Neural progenitor cell (in vitro differentiated cells): ENCODE measurements at places on chromosomes 6 and 20. TPM values are rescaled to one million over a fixed set of nuclear protein-coding genes. Genes with fewer than 3 reads are reported as not detected.

The DEFB121 gene
- total RNA-seq, result not detected in 2 replicates

- DNase-seq, result no peak
- H3K36me3 ChIP-seq, result no peaks in the 10 kb centered on the region
- no peak overlapping the region for H3K27ac ChIP-seq
- no peak overlapping the region for H3K4me3 ChIP-seq
These were observed 122.6 kb upstream of the LOC128125822 start for GRCh38 chr6:63449714-63450113.

DNA sequence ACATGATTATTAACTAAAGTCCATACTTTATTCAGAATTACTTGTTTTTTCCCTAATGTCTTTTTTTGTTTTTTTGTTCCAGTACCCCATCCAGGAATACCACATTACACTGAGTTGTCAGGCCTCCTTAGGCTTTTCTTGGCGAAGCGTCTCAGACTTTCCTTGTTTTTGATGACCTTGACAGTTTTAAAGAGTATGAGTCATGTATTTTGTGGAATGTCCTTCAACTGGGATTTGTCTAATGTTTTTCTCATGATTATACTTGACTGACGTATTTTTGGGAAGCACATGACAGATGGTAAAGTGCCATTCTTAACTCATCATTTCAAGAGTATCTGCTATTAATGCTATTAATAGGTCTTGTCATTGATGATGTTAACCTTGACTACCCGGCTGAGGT, 23.6 kb downstream of the ENPP1 start:
- no peak overlapping the region for H3K27ac ChIP-seq
- H3K4me3 ChIP-seq, result no peak overlapping the region
- H3K36me3 ChIP-seq, result no peaks in the 10 kb centered on the region
- H3K27me3 ChIP-seq, result no peaks in the 10 kb centered on the region
- H3K4me1 ChIP-seq, result no peaks in the 10 kb centered on the region
- DNase-seq, result no peak

GRCh38 chr6:47209632-47210031, 100.1 kb downstream of the TNFRSF21 start:
- DNase-seq, result no peak
- H3K27me3 ChIP-seq, result no peaks in the 10 kb centered on the region
- H3K4me1 ChIP-seq, result no peaks in the 10 kb centered on the region
- H3K27ac ChIP-seq, result no peak overlapping the region

DNA sequence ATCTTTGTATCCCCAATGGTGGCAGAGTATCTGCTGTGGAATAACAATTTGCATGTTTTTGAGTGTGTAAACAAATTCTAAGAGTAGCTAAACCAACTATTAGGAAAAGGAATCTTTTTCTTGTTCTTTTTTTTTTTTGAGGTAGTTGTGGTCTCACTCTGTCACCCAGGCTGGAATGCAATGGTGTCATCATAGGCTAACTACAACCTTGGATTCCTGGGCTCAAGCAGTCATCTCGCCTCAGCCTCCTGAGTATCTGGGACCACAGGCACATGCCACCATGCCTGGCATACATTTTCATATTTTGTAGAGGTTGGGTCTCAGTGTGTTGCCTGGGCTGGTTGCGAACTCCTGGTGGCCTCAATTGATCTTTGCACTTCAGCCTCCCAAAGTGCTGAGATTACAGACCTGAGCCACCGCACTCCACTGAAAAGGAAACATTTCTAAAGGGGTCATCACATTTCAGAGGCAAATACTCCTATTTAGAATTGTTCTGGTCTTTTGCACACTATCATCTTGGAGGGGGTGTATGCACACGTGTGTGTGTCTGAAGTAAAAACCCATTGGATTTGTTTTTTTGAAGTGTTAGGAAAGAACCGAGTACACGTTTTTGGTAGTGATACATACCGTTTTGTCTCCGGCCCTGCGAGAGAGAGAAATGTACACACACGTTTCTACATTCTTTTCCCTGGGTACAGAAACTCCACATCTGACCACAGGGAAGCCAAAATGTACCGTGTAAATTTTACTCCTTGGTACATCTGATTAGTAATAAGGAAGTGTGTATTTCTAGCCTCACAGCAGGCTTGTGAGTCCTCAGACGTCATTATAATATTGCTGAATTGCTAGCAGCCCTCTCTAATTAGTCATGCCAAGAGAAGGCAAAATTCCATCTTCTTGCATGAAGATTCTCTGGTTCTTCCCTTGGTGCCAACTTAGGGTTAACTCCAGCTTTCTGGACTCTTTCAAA, 183.6 kb downstream of the JARID2 start:
- H3K4me1 ChIP-seq, result peaks cover 62% of the 10 kb centered on the region
- H3K27me3 ChIP-seq, result no peaks in the 10 kb centered on the region
- no peaks in the 10 kb centered on the region for H3K36me3 ChIP-seq
- no peak for DNase-seq
- no peak overlapping the region for H3K4me3 ChIP-seq

DNA sequence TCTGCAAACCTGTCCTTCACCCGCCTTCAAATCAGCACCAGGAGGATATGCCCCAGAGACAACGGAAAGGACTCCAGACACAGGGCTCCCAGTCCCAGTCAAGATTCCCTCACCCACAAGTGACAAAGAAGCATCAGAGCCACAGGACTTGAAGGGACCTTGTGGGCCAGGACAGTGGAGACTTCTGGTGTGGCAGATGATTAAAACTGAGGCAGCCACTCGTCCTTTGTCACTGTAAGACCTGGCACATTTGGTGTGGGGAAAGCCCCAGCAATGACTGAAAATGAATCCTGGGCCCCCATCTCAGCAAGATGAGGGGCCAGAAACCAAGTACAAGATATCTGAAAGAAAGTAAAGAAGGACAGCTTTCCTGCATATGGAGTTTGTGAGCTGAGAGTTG, 15.6 kb upstream of the GMPR start:
- no peaks in the 10 kb centered on the region for H3K4me1 ChIP-seq
- no peak overlapping the region for H3K27ac ChIP-seq
- no peaks in the 10 kb centered on the region for H3K27me3 ChIP-seq
- no peak overlapping the region for H3K4me3 ChIP-seq

The DEFB124 gene
- total RNA-seq, result not detected in 2 replicates

The VSTM2L gene
- total RNA-seq, result 2.9 and 13.8 TPM in 2 replicates

- peaks cover 13% of the 10 kb centered on the region for H3K4me1 ChIP-seq
- no peak for DNase-seq
- H3K4me3 ChIP-seq, result no peak overlapping the region
- H3K27ac ChIP-seq, result no peak overlapping the region
- no peaks in the 10 kb centered on the region for H3K27me3 ChIP-seq
- no peaks in the 10 kb centered on the region for H3K36me3 ChIP-seq
These were observed 68.3 kb downstream of the FHL5 start for GRCh38 chr6:96631248-96631647.
